ENCODE measurements at places on chromosomes 11 and 22.
A peak's percentile ranks its signal among the peaks of the same experiment; 100 is the strongest.

DNA sequence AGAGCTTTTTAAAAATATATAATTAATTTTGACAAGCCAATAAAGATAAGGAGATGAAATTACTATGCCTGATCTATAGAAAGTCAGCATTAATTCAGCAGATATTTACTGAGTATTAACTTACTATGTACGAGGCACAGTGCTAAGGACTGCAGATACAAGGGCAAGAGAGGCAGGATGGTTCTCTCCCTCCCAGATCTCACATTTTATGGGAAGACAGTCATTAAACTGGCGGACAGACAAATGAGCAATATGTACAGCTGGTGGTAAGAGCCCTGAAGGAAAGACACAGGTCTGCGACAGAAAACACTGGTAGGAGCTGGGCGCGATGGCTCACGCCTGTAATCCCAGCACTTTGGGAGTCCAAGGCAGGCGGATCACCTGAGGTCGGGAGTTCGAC lies 36.8 kb downstream of the MCHR1 start:
- DNase-seq: no peak

- DNase-seq: no peak
Observed at GRCh38 chr11:80487952-80488351, 1047.1 kb upstream of the TENM4 start.

DNA sequence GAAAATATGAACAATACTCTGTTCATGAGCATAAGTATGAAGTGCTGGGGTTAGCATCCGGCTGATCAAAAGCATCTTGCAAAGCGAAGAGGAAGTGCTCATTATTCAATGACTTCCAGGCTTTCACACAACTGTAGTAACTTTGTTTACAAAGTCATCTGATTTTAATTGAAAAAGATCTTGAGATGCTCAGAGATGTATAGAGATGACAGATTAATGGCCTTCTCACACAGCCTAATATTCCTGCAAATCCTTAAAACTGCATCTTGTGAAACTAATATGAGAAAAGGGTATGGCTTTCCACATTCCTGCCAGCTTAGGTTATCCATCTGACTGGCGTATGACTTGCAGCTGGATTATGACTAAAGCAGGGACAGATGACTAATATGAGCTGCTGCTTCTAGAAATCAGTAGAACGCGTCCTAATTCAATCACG lies 125.4 kb downstream of the CASP12 start:
- DNase-seq: no peak

GRCh38 chr11:29018631-29019030 lies 910.4 kb downstream of the METTL15 start:
- DNase-seq: no peak

DNA sequence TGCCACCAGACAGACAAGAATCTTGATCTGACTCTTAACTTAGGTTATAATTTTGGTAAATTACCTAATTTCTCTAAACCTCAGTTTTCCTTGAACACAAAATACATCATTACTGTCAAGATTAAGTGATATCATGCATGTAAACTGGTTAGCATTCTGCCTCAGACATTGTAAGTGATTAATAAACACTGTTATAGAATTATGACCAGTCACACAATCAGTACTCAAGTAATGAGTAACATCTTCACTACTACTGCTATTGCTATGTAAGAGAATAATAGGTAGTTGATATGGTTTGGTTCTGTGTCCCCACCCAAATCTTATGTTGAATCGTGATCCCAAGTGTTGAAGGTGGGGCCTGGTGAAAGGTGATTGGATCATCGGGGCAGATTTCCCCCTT lies 218.9 kb downstream of the SBF2 start:
- DNase-seq: no peak

DNA sequence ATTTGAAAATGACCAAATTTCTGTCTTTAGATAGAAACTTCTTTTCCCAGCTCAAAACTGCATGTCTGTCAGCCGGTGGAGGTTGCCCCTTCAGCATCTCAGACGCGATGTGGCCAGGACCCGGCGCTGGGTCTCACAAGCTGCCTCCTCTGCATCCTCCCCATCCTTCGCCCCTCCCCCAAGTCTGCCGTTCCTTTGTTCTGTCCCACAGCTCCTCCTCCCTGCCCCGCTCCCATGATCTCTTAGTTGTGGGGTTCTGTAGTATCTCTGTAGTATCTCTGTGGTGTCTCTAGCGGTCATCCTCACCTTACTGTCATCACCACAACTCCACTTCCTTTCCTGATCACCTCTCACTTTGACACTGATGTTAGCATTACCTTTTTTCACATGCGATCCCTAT lies 49.9 kb downstream of the TRAF6 start:
- no peak for DNase-seq

DNA sequence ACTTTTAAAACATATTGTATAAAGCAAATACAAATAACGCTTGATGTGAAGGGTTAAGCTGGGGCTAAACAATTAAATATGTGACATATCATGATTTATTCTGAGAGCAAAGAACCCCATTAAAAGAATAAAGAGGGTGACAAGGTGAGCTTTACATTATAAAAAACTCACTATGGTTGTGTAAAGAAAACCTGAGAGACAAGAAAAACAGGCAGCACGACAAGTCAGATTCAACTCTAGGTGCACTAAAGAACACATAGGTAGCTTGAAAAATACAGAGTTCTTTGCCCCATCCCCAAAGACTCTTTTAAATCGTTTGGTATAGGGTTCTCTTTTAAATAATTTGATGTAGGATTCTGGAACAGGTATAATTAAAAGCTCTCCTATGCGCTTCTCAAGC lies 63.5 kb downstream of the LUZP2 start:
- no peak for DNase-seq

DNA sequence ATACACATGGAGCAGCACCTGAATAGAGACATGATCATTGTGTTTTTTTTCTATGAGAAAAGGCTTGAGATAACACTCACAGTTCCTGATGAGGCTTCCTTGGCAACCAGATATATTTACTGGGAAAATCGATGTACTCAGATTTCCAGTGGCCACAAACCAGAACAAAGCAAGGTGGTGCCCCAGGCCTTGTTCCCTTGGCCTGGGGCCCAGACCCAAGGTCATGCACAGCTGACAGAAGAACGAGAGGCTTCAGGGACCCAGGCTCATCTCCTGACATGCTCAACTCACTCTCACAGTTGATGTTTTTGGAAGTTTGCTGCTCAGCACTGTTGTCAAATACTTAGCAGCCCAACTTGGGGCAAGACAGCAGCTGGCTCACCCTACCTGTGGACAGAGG lies 281.8 kb downstream of the NTM start:
- no peak for DNase-seq

DNA sequence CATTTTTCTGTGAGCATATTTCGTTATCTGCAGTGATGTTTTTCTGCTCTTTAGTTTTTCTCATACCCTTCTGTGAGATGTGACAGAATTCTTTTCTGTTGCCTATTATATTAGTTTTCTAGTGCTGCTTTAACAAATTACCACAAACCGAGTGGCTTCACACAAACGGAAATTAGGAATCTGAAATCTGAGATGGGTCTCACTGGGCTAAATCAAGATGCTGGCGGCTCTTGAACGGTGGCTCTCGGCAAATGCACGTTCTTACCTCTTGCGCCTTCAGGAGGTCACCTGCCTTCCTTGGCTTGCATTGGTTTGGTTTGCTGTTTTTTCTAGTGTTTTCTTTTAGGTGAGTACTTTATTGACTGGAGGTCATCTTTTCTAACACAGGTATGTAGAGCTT lies 13.0 kb downstream of the ZBED4 start:
- no peak for DNase-seq

GRCh38 chr11:11020747-11021149 lies 162.9 kb upstream of the ZBED5 start:
- DNase-seq: no peak

- peak; percentile 63 for DNase-seq
Observed at GRCh38 chr11:131408025-131408640, 37.7 kb downstream of the NTM start.

GRCh38 chr11:56750190-56750589 lies 1.7 kb upstream of the OR9G4 start:
- DNase-seq: no peak

DNA sequence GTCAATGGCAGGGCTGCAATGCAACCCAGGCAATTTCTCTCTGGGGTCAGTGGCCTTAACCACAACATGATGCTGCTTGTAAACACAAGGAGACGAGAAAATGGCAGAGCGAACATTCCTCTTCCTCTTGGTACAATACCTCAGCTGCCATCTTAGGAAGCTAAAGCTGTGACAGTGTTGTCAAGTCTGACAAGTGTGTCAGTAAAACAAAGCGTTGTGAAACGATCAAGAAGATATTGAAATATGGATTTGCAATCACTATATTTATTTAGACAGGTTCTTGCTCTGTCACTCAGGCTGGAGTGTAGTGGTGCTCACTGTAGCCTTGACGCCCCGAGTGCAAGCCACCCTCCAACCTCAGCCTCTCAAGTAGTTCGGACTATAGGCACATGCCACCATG lies 14.5 kb upstream of the USP47 start:
- DNase-seq: no peak

- DNase-seq: no peak
Observed at GRCh38 chr11:17864478-17864941, 129.9 kb downstream of the KCNC1 start.

GRCh38 chr11:109096266-109096665 lies 325.7 kb upstream of the C11orf87 start:
- DNase-seq: no peak

GRCh38 chr22:39183991-39184585 lies 31.6 kb upstream of the CBX7 start:
- DNase-seq: no peak

DNA sequence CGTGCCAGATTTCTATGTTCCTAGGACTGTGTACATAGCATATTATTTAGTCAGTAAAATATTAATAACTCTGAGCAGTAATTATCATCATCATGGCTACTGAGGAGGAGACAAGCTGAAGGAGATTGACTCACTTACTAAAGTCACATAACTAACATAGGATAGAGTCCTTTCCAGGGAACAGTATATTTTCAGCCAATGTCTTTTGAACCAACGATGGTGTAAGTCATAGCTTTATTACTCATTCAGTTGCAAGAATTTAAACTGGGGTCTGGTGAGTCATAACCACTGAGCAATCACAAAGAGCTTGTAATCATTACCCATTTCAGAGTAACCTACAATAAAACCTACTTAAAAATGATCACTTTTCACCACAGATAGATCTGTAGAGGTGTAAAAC lies 1564.8 kb upstream of the TENM4 start:
- no peak for DNase-seq

DNA sequence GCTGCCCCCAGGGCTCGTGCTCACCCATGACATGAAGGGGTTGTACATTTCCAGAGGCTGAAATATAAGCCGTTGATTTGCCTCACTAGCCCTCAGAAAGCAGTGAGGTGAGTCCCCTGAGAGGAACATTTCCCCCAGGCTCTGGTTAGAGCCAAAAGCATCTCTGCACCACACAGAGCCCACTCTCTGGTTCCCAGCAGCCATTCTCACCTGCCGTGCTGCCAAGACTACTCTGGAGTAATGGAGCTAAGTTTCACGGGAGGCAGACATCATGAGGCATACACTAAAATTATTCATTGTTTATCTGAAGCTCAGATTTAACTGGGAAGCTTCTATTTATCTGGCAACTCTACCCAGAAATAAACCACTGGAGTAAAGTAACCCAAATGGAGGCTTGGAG lies 40.8 kb downstream of the CACNA1I start:
- no peak for DNase-seq

- no peak for DNase-seq
Observed at GRCh38 chr22:40270748-40271373, 75.4 kb upstream of the ADSL start.

DNA sequence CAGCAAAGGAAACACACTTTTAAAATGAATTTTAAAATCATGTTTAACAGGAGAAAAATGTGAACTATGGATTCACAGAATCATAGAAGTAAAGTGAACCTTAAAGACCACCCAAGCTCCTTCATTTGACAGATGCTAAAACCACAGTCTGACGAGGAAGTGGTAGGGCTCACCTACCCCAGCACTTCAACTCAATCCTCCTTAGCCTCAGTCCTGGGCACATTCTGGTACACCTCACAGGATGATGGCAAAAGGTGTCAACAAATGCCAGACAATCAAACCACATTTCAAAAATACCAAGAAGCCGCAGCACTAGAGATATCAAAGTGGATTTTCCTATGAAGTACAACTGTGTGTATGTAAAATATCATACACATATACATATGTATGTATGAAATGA lies 43.1 kb downstream of the PITPNB start:
- DNase-seq: no peak

- no peak for DNase-seq
Observed at GRCh38 chr11:86811637-86812321, 11.4 kb downstream of the PRSS23 start.

GRCh38 chr11:1828542-1828941 lies 6.2 kb upstream of the SYT8 start:
- no peak for DNase-seq

DNA sequence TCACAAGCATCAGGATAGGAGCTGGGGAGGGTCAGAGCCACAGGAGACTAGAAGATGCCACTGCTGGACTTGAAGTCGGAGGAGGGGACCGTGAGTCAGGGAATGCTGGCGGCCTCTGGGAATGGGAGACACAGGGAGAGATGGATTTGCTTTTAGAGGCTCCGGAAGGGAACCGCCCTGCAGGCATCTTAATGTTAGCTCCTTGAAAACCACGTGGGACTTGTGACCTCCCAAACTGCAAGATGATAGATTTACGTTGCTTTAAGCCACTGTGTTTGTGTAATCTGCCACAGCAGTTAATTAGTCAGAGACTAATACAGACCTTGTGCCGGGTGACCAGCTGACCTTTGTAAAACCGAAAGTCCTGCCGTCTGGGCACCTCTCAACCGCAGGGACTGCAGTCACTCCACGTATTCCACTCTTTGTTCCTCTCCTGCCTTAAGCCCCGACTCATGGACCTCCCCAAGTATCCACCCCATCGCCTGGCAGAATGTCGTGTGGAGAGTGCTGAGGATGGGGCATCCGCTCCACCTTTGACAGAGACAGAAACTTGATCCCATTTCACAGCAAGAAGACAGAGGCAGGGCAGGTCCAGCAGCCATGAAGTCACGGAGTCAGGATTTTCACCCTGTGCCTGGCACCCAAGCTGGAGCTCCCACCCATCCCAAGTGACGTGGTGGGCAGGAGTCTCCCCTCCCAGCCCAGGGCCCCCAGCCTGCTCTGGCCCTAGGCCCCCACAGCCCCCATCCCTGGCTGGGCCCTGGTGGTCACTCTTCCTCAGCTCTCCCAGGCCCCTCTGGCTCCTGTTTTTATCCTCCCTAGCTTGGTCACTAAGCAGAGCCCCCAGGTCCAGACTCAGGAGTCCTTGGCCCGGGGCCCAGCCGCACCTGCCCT lies 19.4 kb upstream of the CTSD start:
- no peak for DNase-seq
